LHCN-M2 (cell line): ENCODE measurements at places on chromosomes 16 and 17. TPM values are rescaled to one million over a fixed set of nuclear protein-coding genes. Genes with fewer than 3 reads are reported as not detected.

SDR42E2 gene
- not detected in 2 replicates for total RNA-seq

NOS2 gene
- not detected in 2 replicates for total RNA-seq

TBC1D3H gene
- total RNA-seq, result not detected in 2 replicates

PPM1E gene
- total RNA-seq, result under 0.01 and 0.11 TPM in 2 replicates

TRPV2 gene
- total RNA-seq, result 54.8 and 56.7 TPM in 2 replicates

MT1X gene
- 68.7 and 172 TPM in 2 replicates for total RNA-seq

CD7 gene
- total RNA-seq, result 0.92 and 1.6 TPM in 2 replicates

PITPNM3 gene
- 1.5 TPM in 2 replicates for total RNA-seq

KRTAP4-1 gene
- total RNA-seq, result not detected in 2 replicates

HOXB7 gene
- total RNA-seq, result 26.9 and 37.3 TPM in 2 replicates

SHBG gene
- 0.23 TPM in 1 of 2 replicates, not detected in the other for total RNA-seq

SLC5A11 gene
- total RNA-seq, result not detected in 2 replicates

CA7 gene
- total RNA-seq, result not detected in 2 replicates

TPSAB1 gene
- not detected in 2 replicates for total RNA-seq

GRN gene
- 217 and 235 TPM in 2 replicates for total RNA-seq

CYLD gene
- total RNA-seq, result 51.2 and 58.0 TPM in 2 replicates

ZNF469 gene
- total RNA-seq, result 0.38 and 0.46 TPM in 2 replicates

SLC9A5 gene
- total RNA-seq, result 0.98 and 1.3 TPM in 2 replicates

KRT25 gene
- total RNA-seq, result not detected in 2 replicates

DBNDD1 gene
- 8.5 and 10.8 TPM in 2 replicates for total RNA-seq

SCGB1C2 gene
- total RNA-seq, result not detected in 2 replicates

C1QTNF1 gene
- total RNA-seq, result 5.7 and 6.7 TPM in 2 replicates

SULT1A2 gene
- not detected in 2 replicates for total RNA-seq

SPIRE2 gene
- total RNA-seq, result 6.9 and 7.1 TPM in 2 replicates

ARHGAP23 gene
- 20.8 and 31.7 TPM in 2 replicates for total RNA-seq

TNK1 gene
- 0.06 TPM in 1 of 2 replicates, not detected in the other for total RNA-seq

KRT17 gene
- 6.9 and 11.0 TPM in 2 replicates for total RNA-seq

KRT23 gene
- total RNA-seq, result not detected in 2 replicates
